Glutamatergic neuron (in vitro differentiated cells): ENCODE measurements at places on chromosomes 3 and 15. TPM values are rescaled to one million over a fixed set of nuclear protein-coding genes. Genes with fewer than 3 reads are reported as not detected.

The CPNE4 gene
- total RNA-seq, result 2.7 TPM

The GOLGA6B gene
- not detected for total RNA-seq

The PPP1R14D gene
- not detected for total RNA-seq

The TMC3 gene
- total RNA-seq, result not detected

The MESP2 gene
- not detected for total RNA-seq

The SLITRK3 gene
- not detected for total RNA-seq

The ITGA11 gene
- 0.22 TPM for total RNA-seq

The ACKR4 gene
- total RNA-seq, result 0.22 TPM

The GALNT15 gene
- total RNA-seq, result 0.39 TPM

The LDHAL6B gene
- total RNA-seq, result not detected

DNA sequence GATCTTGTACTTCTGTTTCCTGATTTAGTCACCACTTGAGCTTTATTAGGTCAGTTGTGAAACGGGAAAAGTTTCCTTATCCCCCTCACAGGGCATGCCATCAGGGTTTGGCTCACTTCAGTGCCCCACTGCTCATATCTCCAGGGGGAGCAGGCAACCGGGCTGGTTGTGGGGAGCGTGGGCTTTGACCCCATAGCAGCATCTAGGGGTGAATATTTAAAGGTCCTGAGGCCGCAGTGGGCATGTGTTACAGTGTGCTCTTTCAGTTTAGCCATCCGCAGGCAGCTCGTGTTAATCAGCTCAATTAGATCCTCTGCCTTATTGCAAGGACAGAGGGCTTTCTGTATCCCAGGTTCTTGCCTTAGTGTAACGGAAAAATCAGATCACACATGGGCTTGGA lies 71.9 kb downstream of the MRPL46 start:
- no peak overlapping the region for H3K4me3 ChIP-seq
- H3K27me3 ChIP-seq, result peaks cover 11% of the 10 kb centered on the region
- no peak overlapping the region for H3K27ac ChIP-seq
- no peaks in the 10 kb centered on the region for H3K36me3 ChIP-seq
- DNase-seq, result no peak

DNA sequence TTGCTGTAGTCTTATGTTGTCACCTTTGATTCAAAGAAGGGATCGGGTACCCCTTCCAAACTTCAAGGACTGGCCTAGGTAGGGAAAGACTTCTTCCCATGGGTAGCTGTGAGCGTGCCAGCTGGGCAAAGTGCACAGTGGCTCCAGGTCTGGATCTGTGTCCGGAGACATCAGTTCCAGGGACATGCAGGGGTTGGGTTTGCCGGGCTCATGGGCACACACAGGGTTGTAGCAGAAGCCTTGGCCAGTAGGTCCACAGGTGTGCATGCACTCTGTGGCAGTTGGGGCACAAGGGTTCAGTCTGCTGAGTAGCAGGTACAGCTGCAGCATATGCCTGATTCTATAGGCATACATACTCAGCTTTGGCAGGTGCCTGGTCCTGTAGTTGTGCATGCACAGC lies 111.2 kb downstream of the EFHB start:
- no peaks in the 10 kb centered on the region for H3K4me1 ChIP-seq
- H3K27ac ChIP-seq, result no peak overlapping the region
- H3K36me3 ChIP-seq, result peaks cover 8% of the 10 kb centered on the region
- H3K27me3 ChIP-seq, result no peaks in the 10 kb centered on the region
- DNase-seq, result no peak

- no peak overlapping the region for H3K27ac ChIP-seq
- DNase-seq, result no peak
- peaks cover 9% of the 10 kb centered on the region for H3K4me1 ChIP-seq
- no peaks in the 10 kb centered on the region for H3K27me3 ChIP-seq
Measured at GRCh38 chr3:175535351-175535750, 676.2 kb downstream of the NAALADL2 start.

GRCh38 chr3:71905426-71905825 lies 120.5 kb upstream of the PROK2 start:
- no peaks in the 10 kb centered on the region for H3K27me3 ChIP-seq
- no peaks in the 10 kb centered on the region for H3K4me1 ChIP-seq
- no peak overlapping the region for H3K27ac ChIP-seq
- no peak overlapping the region for H3K4me3 ChIP-seq

DNA sequence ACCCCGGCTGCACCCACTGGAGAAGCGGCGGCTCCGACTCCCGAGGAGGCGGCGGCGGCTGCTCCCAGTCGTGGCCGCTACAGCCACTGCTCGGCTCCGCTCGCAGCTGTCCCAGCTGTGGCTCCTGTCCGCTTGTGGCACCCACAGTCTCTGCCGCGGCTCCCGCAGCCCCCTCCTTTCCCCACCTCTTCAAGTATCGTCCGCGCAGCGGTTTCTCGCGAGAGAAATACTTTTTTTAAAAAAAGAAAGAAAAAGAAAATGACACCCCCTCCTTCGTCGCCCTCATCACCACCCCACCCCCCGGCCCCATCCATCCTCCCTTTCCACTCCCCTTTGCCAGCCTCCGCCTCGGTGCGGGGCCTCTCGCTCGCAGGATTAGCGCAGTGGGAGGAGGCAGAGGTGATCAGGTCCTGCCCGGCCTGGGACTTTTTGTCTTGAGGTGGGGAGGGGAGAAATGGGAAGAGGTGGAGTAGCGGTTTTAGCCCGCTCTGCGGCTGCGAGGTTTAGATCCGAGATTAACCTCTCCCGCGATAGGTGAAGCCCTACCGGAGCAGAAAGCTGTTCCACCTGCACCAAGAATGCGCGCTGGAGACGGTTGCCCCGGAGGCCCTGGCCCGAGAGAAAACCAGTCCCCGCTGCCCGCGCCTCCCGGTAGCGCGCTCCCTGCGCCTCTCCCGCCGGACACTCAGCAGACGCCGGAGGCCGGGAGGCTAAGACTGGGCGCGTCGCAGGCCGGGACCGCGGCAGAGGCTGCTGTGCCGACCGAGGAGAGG lies at the start of gene FBN1:
Gene FBN1 (minus strand): TSS at position 152 of the 773 bp plus-strand sequence. CDS start 940 bp downstream, outside the sequence.
- peak; percentile 60 for DNase-seq
- H3K27ac ChIP-seq, result no peak within 1 kb of the TSS
- no peaks in the 10 kb centered on the region for H3K27me3 ChIP-seq
- H3K4me3 ChIP-seq, result peak within 1 kb of the TSS; percentile 80
- H3K36me3 ChIP-seq, result no peaks in the 10 kb centered on the region
- H3K4me1 ChIP-seq, result peaks cover 3% of the 10 kb centered on the region

- DNase-seq, result no peak
- peaks cover 3% of the 10 kb centered on the region for H3K27me3 ChIP-seq
- no peaks in the 10 kb centered on the region for H3K36me3 ChIP-seq
- no peak overlapping the region for H3K4me3 ChIP-seq
Measured at GRCh38 chr15:32668942-32669341, 27.4 kb downstream of the SCG5 start.

DNA sequence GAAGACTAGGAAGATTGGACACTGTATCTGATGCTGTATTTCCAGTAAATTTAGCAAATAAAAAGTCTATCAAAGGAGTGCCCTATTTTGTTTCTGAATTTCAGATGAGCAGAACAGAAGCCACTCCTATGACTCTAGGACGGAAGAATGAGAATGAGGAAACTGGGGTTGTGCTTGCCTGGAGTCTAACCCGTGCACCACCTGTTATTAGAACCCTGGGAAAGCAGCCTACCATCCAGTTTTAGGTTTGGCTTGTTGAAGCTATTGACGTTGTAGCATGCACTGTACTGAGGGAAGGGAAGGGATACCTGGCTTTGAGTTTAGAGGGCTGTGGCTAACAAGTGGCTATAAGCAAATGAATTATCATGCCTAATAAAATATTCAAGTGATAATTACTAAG lies 318.5 kb downstream of the SLC9A9 start:
- H3K4me1 ChIP-seq, result peaks cover 9% of the 10 kb centered on the region
- peaks cover under 1% of the 10 kb centered on the region for H3K27me3 ChIP-seq
- DNase-seq, result no peak
- no peaks in the 10 kb centered on the region for H3K36me3 ChIP-seq
- no peak overlapping the region for H3K4me3 ChIP-seq
- no peak overlapping the region for H3K27ac ChIP-seq

DNA sequence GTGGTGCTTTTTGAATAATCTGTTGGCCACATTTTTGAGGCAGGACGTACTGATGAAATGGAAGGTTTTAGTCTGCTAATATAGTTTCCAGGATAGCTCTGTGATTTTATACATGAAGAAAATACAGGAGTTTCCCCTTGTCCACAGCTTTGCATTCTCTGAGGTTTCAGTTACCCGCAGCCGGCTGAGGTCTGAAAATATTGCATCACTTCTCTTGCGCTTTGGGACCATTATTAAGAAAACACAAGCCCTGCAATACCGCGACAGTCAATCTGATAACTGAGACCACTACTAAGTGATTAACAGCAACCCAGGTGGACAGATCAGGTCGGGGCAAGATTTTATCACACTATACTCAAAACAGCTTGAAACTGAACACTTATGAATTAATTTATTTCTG lies 33.0 kb downstream of the BLM start:
- H3K27ac ChIP-seq, result no peak overlapping the region
- H3K4me1 ChIP-seq, result no peaks in the 10 kb centered on the region
- H3K27me3 ChIP-seq, result no peaks in the 10 kb centered on the region

DNA sequence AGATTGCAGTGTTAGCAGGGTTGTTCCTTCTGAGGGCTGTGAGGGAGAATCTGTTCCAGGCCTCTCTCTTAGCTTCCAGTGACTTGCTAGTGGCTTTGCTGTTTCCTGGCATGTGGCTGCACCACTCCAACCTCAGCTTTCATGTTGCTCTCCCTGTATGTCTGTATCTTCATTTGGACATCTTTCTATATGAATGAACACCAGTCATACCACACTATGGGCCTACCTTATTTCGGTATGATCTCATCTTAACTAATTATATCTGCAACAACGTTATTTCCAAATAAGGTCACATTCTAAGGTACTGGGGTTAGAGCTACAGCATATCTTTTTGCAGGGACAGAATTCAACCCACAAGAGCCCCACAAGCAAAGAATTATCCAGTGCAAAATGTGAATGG lies 356.7 kb upstream of the UMPS start:
- H3K4me1 ChIP-seq, result peaks cover 37% of the 10 kb centered on the region
- H3K4me3 ChIP-seq, result no peak overlapping the region
- H3K36me3 ChIP-seq, result peaks cover 20% of the 10 kb centered on the region

DNA sequence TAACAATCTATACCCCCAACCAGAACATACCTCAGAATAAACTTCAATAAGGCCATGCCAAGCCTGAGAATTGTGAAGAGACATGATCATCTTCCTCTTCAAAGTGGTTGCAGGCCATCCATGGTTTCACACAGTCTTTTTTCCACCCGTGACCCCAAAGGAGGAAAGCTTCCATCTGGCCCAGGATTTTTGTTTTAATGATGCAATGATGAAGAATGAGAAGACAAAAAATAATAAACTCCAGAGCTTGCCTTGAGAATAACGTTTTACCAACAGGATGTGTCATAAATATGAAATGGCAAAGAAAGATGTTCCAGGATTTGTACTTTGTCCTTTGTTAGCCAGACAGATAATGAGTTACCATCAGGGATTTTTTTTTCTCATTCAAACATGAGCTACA lies 201.9 kb downstream of the WNT5A start:
- H3K4me1 ChIP-seq, result no peaks in the 10 kb centered on the region
- H3K27me3 ChIP-seq, result no peaks in the 10 kb centered on the region
- no peaks in the 10 kb centered on the region for H3K36me3 ChIP-seq
- H3K27ac ChIP-seq, result no peak overlapping the region
- no peak overlapping the region for H3K4me3 ChIP-seq
- no peak for DNase-seq

DNA sequence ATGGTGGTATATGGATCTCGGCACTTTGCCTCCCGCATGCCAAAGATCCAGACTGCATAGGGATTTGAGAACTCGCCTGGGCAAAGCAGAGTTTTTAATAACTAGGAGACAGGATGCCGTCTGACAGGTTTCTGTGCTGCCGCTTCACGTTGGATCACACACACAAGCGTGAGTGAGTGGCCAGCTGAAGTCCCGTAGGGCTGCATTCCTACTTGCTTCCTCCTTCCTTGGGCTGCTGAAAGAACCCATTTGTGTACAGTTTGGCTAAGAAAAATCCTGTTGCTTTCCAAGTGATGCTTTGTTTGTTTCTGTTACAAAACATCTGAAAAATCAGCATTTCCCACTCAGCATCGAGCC lies 604.3 kb upstream of the CFAP20DC start:
- no peak for DNase-seq
- no peaks in the 10 kb centered on the region for H3K27me3 ChIP-seq
- no peak overlapping the region for H3K27ac ChIP-seq
- peaks cover 24% of the 10 kb centered on the region for H3K36me3 ChIP-seq
- no peaks in the 10 kb centered on the region for H3K4me1 ChIP-seq
- no peak overlapping the region for H3K4me3 ChIP-seq

DNA sequence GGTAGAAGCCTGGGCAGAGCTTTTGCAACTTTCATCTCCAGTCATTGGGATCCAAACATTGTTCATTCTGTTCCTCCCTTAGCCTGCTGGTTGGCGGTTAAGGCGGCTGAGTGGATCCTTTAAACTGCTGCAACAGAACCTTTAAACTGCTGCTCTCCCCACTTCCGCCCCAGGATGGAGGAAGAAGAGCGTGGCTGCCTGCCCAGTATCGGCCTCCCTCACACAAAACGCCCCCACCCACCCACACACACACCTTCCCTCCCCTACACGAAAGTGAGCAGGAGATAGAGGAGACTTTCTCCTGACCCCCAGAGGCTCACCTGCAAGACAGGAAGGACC lies 460 bp upstream of the ZMAT3 start:
- H3K4me1 ChIP-seq, result peaks cover 10% of the 10 kb centered on the region
- no peak for DNase-seq
- no peak overlapping the region for H3K27ac ChIP-seq
- no peaks in the 10 kb centered on the region for H3K36me3 ChIP-seq

GRCh38 chr15:67776600-67776999 lies 48.7 kb upstream of the SKOR1 start:
- DNase-seq, result no peak
- H3K4me3 ChIP-seq, result no peak overlapping the region
- H3K27me3 ChIP-seq, result peaks cover 2% of the 10 kb centered on the region
- peaks cover 70% of the 10 kb centered on the region for H3K4me1 ChIP-seq

DNA sequence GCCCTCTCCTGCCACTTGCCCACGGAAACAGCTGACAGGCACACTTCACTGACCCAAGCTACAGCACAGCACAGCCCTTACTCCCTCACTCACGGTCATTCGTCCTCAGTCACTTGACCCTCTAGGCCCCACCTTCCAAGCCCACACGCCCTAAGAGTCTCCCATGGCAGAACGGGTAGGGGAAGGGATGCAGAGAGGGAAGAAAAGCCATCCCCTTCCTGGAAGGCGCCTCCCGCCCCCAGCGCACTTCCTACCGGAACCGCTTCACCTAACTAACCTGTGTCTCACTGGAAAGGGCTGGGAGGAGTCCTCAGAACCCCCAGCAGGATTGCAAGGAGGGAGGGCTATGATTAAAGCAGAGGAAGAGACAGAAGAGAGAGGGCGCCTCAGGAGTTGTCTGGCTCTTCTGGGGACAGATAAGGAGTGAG lies 22.9 kb downstream of the EPHB3 start:
- peak overlapping the region; percentile 77 for H3K4me3 ChIP-seq
- H3K4me1 ChIP-seq, result peaks cover 15% of the 10 kb centered on the region
- no peak for DNase-seq
- H3K36me3 ChIP-seq, result no peaks in the 10 kb centered on the region
- no peak overlapping the region for H3K27ac ChIP-seq
- peaks cover 17% of the 10 kb centered on the region for H3K27me3 ChIP-seq
